ENCODE measurements at places on chromosomes 7 and 10.

- peak overlapping the region; percentile 49 for H3K27ac ChIP-seq
- H3K36me3 ChIP-seq, result no peaks in the 10 kb centered on the region
- DNase-seq, result no peak
- no peak overlapping the region for H3K4me3 ChIP-seq
- H3K4me1 ChIP-seq, result peaks cover 6% of the 10 kb centered on the region
Observed at GRCh38 chr10:68153473-68154210, 44.4 kb downstream of the MYPN start.

DNA sequence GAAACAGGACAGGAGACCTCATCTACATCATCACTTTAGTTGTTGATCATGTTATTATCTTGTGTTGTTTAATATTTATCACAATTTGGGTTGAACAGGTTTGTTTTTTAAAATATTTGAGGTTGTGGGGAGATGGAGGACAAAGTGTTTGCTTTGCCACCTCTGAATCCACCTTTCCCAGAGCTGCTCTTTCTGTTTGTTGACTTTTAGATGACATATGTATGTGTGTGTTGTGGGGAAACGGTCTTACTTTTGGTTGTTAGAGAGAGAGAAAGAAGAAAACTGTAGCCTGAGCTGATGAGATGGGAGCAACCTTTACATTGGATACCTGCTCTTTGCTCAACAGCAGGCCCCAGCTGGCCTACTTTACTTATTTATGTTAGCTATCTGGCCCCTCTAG, 19.0 kb upstream of the SLC16A12 start:
- DNase-seq, result no peak
- no peaks in the 10 kb centered on the region for H3K36me3 ChIP-seq
- no peaks in the 10 kb centered on the region for H3K27me3 ChIP-seq
- H3K4me3 ChIP-seq, result no peak overlapping the region

GRCh38 chr7:20545016-20545415, 70.5 kb upstream of the ABCB5 start:
- no peaks in the 10 kb centered on the region for H3K4me1 ChIP-seq
- H3K36me3 ChIP-seq, result no peaks in the 10 kb centered on the region
- no peak for DNase-seq
- no peak overlapping the region for H3K4me3 ChIP-seq
- no peaks in the 10 kb centered on the region for H3K27me3 ChIP-seq

DNA sequence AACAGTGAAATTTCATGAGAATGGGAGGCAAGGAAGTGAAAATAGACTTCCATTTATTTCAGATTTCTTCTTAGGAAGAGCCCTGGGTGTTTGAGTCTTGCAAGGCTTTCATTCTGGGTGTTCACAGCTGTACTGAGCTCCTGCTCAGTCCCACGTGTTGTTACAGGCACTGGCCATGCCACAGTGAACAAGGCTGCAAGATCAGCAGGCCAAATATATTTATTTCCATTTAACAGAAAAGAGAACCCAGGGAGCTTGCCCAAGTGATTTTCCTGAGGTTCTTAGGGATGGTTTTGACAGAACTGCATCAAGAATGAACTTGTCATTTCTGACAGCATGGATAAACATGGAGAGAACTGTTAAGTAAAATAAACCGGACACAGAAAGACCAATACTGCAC, 54.5 kb upstream of the CD36 start:
- no peaks in the 10 kb centered on the region for H3K27me3 ChIP-seq
- H3K4me3 ChIP-seq, result no peak overlapping the region
- no peak for DNase-seq
- H3K4me1 ChIP-seq, result no peaks in the 10 kb centered on the region
- no peak overlapping the region for H3K27ac ChIP-seq

- no peak overlapping the region for H3K27ac ChIP-seq
- H3K36me3 ChIP-seq, result no peaks in the 10 kb centered on the region
- no peak for DNase-seq
Observed at GRCh38 chr10:15448598-15448997, 77.5 kb upstream of the FAM171A1 start.

- H3K27me3 ChIP-seq, result no peaks in the 10 kb centered on the region
- H3K27ac ChIP-seq, result no peak overlapping the region
- peaks cover 2% of the 10 kb centered on the region for H3K4me1 ChIP-seq
- H3K4me3 ChIP-seq, result no peak overlapping the region
Observed at GRCh38 chr7:27619492-27619891, 43.2 kb downstream of the HIBADH start.

DNA sequence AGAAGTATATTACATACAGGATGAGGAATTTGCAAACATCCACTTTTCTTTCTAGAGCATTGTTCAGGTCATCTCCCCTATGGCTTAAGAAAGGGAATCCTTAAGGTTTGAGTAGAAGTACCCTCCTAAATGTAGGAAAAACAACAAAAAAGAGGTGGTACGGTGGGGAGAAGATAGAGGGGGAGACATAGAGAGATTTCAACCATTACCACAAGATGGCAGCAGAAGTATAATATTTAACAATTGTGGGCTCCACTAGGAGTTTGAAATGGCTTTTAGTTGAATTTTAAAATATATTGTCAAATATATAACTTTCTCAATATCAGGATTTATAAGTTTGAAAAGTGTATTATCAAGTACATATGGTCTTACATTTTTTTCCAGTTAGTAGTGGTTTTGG, 72.7 kb upstream of the PRKG1 start:
- no peaks in the 10 kb centered on the region for H3K4me1 ChIP-seq
- no peaks in the 10 kb centered on the region for H3K36me3 ChIP-seq
- DNase-seq, result no peak

GRCh38 chr10:102796407-102797176, 40.6 kb downstream of the CYP17A1 start:
- no peaks in the 10 kb centered on the region for H3K36me3 ChIP-seq
- peak overlapping the region; percentile 78 for H3K27ac ChIP-seq
- no peaks in the 10 kb centered on the region for H3K27me3 ChIP-seq
- H3K4me1 ChIP-seq, result peaks cover 47% of the 10 kb centered on the region

DNA sequence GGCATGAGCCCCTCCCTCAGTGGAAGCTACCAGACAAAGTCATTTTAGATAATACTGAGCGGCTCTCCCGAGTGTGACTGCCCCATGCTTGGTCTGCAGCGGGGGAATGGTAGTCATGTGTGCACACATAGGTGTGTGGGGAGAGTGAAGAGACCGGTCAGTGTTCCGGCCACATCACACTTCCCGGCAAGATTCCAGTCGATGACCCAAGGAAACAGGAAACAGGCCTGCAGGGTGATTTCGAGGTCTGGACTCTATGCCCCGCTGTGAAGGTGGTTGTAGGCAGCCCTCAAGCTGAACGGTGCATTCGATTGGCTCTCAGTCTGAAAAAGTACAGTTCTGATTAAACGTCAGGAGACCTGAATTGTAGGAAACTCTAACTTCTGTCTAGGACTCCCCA, 73.2 kb downstream of the SYPL1 start:
- H3K27me3 ChIP-seq, result no peaks in the 10 kb centered on the region
- H3K36me3 ChIP-seq, result no peaks in the 10 kb centered on the region
- no peak overlapping the region for H3K4me3 ChIP-seq
- peaks cover 3% of the 10 kb centered on the region for H3K4me1 ChIP-seq
- H3K27ac ChIP-seq, result no peak overlapping the region
- DNase-seq, result no peak

GRCh38 chr10:86197166-86197790, 169.3 kb downstream of the GRID1 start:
- no peak for DNase-seq
- H3K27ac ChIP-seq, result no peak overlapping the region
- H3K4me3 ChIP-seq, result no peak overlapping the region

DNA sequence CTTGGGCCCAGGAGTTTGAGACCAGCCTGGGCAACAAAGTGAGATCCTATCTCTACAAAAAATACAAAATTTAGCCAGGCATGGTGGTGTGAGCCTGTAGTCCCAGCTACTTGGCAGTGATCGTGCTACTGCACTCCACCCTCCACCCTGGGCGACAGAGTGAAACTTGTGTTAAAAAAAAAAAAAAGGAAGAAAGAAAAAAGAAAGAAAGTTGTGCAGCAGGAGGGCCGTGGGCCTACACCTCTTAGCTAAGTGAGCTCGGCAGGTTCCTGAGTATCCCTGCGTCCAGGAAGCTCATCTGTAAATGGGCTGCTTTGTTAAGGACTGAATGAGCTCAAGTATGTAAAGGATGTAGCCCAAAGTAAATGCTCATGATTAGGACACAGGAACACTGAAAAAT, 155.0 kb downstream of the RNF216 start:
- no peaks in the 10 kb centered on the region for H3K27me3 ChIP-seq
- H3K4me3 ChIP-seq, result no peak overlapping the region
- DNase-seq, result no peak
- no peak overlapping the region for H3K27ac ChIP-seq
- H3K36me3 ChIP-seq, result peaks cover 6% of the 10 kb centered on the region
- H3K4me1 ChIP-seq, result no peaks in the 10 kb centered on the region

GRCh38 chr7:91043924-91044645, 220.1 kb upstream of the FZD1 start:
- no peak for DNase-seq
- H3K27ac ChIP-seq, result no peak overlapping the region
- no peaks in the 10 kb centered on the region for H3K4me1 ChIP-seq
- H3K27me3 ChIP-seq, result no peaks in the 10 kb centered on the region

DNA sequence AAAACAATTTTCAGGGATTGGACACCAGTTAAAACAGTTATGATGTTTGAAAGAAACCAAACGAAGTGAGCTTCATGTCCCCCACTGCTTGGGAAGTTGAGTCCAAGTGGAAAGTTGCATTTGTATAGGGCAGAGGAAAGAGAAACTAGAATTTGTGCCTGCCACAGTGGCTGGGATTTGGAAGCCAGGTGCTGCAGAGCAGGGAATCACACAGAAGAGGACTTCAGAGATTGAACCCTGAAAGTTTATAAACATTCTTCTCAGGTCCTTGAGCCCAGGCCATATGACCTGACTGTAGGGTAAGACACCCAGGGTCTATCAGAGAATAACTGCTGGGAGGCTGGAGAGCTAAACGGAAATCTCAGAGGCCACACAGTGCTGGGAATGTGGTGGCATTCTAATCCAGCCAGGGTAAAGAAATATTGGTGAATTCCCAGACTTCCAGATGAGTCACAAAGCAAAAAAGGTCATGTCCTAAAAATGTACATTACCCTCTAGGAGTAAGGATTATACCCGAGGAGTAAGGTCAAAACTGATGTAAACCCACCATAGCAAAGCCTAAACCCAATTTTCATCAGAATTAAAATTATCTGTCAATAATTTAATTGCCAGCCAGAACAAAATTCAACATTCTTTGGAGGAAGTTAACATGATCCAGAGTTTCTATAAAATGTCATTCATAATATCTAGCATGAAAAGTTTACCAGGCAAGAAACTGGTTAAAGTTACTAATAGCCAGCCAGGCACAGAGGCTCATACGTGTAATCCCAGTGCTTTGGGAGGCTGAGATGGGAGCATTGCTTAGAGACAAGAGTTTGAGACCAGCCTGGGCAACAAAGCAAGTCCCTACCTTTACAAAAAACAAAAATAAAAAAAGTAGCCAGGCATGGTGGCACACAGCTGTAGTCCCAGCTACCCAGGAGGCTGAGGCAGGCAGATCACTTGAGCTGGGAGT, 31.2 kb downstream of the TOMM7 start:
- H3K27ac ChIP-seq, result no peak overlapping the region
- H3K4me3 ChIP-seq, result no peak overlapping the region
- H3K27me3 ChIP-seq, result no peaks in the 10 kb centered on the region
- H3K4me1 ChIP-seq, result no peaks in the 10 kb centered on the region
- DNase-seq, result no peak

DNA sequence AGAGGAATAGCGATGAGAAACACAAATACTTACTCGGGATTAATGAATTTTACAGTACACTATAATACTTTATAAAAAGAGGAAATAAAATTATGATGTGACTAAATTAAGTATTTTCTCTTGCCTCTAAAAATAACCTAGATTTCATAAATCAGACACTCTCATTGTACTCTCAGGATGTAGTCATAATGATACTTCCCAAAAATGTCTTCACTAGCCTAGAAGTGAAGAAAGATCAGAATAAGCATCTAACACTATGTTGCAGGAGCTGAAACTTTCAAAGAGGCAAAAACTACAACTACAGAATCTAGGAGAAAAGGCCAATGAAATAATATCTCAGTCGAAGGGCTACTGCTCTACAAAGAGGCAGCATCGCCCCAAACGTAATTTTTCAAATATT, 49.4 kb downstream of the DNAJC1 start:
- DNase-seq, result no peak
- no peaks in the 10 kb centered on the region for H3K27me3 ChIP-seq
- H3K4me1 ChIP-seq, result no peaks in the 10 kb centered on the region
- no peak overlapping the region for H3K27ac ChIP-seq

GRCh38 chr10:23158370-23158769, 33.7 kb upstream of the PTF1A start:
- peaks cover 3% of the 10 kb centered on the region for H3K4me1 ChIP-seq
- H3K36me3 ChIP-seq, result no peaks in the 10 kb centered on the region
- no peak overlapping the region for H3K27ac ChIP-seq
- H3K4me3 ChIP-seq, result no peak overlapping the region
- no peaks in the 10 kb centered on the region for H3K27me3 ChIP-seq

DNA sequence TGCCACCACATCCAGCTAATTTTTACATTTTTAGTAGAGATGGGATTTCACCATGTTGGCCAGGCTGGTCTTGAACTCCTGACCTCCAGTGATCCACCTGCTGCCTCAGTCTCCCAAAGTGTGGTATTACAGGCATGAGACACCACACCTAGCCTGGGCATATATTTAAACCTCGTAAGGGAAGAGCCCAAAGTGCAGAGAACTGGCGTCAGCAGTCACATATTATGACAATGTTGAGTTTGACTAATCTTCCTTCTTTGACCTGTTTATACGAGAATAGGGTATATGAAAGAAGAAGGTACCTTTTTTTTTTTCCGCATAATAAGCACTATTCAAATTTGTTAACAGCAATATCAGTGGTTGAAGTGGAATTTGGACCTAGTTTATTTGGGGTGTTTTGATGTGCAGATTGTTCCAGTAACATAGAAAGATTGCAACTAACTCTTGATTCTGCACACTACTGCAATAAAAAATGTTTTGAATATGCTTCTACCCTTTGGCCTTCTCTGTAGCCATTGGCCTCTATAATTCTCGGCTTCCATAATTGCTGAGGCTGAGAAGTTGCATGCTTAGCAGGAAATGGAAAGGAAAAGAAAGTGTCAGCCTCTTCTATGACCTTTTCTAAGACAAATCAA, 55.9 kb downstream of the MINPP1 start:
- no peaks in the 10 kb centered on the region for H3K27me3 ChIP-seq
- H3K4me3 ChIP-seq, result no peak overlapping the region
- no peaks in the 10 kb centered on the region for H3K36me3 ChIP-seq

- H3K4me1 ChIP-seq, result peaks cover under 1% of the 10 kb centered on the region
- no peak overlapping the region for H3K4me3 ChIP-seq
- H3K27me3 ChIP-seq, result no peaks in the 10 kb centered on the region
- no peak overlapping the region for H3K27ac ChIP-seq
Observed at GRCh38 chr10:3961082-3961481, 176.1 kb upstream of the KLF6 start.
